ENCODE measurements at places on chromosomes 12 and 14.

- DNase-seq: no peak
Measured at GRCh38 chr12:85923767-85924331, 49.8 kb downstream of the NTS start.

- no peak for DNase-seq
Measured at GRCh38 chr14:38280081-38280480, 24.2 kb upstream of the CLEC14A start.

DNA sequence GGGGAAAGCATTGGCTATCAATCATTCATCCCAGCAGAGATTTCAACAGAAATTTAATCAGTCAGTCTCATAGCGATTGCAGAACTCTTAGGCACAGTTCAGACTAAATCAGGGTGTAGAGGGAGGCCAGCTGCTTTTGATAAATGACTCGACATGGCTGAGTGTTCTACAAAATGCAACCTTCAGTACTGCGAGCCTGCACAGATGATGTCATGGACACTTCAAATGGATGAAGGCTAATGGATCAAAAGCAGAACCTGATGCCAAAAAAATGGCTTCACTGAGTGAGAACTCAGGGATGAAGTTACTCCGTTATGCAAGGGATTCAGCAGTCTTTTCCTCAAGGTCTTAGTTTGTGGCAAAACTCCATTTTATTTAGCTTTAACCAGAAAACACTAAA is 167.3 kb downstream of the DACT1 start:
- DNase-seq: peak; percentile 23

DNA sequence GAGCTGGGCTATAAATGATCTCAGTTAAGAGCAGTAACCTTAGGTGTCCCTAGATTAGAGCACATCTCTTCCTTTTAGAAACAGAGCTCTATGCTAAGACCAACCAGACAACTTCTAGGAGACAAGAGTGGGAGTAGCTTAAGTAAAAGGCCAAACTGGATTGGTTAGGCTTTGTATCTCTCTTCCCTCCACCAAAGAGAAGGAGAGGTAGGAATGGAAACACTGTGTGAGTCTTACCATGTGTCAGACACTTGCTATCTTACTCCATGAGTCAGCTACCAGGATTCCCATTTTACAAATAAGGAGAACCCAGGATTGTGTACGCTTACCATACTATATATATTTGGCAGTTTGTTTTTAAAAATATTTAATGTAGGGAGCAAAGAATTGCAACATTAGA is 122.9 kb downstream of the PAX9 start:
- no peak for DNase-seq

GRCh38 chr12:117361347-117361751 is at the start of gene NOS1:
TSS of gene NOS1 (minus strand) at chr12:117361626. CDS start at chr12:117331069, 30,557 bp downstream.
- DNase-seq: no peak

DNA sequence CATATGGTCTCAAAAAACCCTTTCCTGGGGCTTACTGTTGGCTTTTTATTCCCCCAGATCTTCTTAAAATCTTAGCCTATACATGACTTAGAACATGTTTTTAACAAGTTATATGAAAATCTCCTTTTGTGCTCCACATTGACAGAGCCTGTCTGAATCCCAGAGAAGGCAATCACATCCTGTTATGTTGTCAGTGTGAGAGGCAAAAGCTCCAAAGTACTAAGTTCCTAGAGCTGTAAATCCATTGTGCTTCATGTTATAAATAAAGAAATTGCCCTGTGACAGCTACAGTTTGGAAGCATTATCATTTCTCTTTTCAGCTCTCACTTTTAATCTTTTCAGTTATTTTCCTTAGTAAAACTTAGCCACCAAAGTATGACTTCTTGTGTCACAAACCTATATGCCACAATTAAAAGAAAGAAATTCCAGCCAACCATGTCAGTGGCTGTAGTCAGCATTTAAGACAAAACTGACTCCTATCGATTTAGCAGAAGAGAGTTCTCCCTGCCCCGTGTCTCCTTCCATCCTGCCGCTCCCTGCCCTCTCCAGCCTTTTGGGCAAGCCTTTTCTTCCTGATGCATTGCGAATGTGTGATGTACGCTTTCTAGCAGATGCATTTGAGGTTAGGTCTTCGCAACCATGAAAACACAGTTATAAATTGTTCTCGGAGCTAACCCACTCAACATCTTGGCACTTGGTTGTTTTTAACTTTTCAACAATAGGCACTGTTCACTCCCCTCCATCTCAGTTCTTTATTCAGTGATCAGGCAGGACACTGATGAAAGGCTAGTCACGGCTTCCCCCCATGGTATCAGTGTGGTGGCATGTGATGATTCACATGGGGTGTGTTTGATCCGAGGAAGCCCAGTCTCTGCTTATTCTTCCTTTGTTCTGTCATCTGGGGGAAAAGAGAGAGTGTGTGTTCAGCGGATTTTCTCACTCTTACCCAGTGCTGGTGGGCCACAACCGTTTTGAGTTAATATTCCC is 143.5 kb downstream of the SSPN start:
- no peak for DNase-seq

DNA sequence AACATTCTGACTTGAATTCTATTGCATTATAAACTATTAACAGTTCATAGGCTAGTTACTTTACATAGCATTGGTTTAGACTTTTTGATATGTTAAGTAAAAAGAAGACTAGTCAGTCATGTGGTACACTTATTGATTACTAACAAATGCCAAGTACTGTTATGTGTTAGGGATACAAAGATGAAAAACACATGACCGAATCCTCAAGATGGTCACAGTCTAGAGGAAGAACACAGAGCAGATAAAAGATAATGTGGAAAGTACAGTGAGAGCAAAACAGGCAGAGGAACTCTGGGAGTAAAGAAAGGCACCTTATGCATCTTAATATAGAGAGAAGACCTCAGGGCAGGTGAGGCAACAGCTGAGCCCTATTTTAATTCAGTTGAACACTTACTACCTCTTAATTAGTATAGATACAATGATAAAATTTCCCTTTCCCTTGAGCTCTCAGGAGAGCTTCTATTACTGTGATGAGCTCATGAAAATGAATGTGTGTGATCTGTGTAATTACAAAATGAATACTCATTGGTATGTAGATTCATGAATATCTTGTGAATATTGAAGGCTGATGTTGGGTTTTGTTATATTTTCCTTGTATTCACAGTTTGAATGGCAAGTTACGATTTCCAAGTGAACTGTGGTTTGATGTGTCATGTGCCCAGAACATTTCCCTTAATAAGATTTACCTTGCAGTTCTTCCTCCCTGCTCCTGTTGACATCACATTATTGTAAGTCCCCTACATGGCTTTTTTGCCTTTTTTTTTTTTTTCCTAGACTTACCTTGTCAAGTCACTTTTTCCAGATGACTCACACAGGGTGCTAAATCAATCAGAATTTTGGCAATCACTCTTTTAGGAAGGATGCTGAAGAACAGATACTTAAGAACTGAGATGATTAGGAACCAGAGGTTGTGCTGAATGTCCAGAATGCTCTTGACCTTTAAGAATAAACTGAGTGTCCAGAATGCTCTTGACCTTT is 29.5 kb upstream of the MSRB3 start:
- DNase-seq: no peak

DNA sequence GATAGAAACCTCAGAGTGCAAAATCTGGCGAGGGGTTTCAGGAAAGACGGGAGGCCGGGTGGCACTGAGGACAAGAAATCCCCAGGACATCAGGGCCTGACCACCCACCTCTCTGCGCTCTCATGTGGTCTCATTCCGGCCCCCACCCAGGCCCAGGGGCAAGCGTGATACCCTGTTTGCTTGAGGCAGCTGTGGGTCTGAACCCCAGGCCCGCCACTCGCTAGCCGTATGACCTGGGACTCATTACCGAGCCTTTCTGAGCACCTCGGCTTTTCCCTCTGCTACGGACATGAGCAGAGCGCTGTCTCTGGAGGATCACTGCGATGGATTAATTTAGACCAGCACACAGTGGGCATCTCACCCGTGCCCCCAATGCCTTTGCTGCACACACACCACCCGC is 25.5 kb upstream of the BCDIN3D start:
- no peak for DNase-seq

DNA sequence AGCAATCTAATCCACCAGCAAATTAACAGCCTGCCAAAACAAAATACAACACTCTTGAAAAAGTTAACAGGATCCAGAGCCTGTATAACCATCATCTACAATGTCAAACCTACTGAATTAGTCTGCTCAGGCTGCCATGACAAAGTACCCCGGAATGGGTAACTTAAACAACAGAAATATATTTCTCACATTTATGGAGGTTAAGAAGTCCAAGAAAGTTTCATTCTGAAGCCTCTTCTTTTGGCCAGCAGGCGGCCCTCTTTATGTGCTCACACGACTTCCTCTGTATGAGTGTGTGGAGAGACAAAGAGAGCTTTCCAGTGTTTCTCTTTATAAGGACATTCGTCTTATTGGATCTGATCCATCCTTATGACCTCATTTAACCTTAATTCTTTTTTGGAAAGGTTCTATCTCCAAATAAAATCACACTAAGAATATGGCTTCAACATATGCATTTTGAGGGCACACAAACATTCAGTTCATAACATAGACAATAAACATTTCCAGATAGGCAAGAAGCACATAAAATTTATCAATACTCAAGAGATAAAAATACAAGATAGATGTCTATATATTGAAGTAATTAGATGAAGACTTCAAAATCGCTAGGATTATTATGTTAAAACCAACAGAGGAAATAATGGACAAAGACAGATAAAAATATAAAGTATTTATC is 5.9 kb upstream of the RERG start:
- no peak for DNase-seq

DNA sequence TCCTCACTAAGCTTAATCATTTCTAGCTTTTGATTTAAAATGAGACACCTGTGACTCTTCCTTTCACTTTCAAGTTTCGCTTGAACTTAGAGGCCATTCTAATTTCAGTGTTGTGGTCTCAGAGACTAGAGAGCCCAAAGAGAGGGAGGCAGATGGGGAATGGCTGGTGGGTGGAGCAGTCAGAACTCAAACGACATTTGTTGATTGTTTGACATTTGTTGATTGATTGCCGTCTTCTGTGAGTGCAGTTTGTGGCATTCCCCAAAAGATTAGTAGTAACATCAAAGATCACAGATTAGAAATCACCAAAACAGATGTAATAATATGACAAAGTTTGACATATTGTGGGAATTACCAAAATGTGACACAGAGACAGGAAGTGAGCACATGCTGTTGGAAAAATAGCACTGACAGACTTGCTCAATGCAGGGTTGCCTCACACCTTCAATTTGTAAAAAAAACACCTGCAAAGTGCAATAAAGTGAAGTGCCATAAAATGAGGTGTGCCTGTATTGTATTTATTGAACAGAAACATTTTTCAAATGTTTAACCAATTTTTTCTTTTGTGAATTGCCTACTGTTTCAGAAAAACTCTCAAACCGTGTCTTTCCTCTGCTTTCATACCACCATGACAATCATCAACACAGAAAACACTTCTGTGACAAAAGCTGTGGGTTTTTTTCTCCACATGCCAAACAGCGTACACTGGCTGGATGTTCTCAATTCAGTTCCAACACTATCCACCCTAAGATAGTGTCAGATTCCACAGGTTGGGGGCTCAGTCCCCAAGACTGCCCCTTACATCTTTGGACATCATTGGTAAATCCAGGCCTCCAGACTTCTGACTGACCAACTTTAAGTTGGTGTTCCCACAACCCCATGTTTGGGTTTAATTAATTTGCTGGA is 376.3 kb upstream of the RGS6 start:
- no peak for DNase-seq
